Activated T-helper 1 cell treated with Interleukin-2 at 50 U/mL for 16 hours (primary cell): ENCODE measurements at places on chromosomes 5 and 9.

DNA sequence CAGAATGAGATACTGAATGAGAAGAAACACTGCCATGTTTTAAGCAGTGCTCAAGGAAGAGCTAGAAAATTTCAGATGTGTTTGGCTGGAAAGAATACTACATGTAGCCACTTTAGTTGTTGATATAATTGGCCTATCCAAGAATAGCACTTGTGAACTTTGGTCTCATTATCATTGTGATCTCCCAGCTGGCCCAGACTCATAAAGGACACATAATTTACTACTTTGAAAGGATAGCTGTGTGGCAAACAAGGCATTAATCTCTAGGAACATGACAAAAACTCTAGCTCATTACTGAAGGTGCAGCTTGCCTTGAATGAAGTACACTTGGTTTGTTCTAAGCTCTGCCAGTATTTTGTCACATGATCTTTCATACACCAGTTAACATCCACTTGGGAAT is 356.3 kb downstream of the CSNK1G3 start:
- DNase-seq, result no peak

DNA sequence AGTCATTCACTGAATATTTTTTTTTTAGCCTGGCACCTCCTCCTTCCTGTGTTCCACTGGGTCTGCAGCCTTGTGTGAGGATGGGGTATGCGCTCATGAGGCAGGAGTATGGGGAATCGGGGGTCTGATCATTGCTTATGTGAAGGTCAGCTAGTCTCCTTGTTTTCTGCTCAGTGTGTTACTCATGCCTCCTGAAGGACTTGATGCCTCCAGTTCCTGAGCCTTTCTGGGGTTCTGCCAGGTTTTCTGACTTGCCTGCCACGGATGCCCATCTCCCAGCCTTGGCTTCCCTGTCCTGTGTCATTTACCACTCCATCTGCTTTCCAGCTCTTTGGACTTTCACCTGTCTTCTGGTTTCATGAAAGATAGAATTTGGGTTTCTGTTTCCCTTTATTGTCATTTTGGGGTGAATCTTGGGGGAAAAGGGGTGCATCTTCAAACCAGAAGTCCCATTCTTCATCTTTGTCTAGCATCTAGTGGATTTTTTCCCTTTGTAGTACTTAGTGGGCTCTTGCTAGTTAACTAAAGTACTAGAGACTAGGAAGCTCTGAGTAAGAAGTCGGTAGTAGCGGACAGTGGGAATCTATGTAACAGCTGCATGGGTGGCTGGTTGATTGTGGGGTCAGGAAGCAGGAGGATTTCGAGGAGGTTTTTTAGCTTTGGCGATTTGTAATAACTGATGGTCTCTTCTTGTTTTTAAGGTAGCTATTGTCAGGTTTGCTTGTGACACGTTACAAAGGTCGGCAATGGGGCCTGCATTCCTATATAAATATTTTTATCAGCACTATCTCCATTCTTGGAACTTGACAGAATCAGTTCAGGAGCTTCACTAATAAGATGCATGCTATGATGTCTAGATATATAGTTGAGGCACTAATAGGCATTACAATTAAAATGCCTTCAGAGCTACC is 8.2 kb downstream of the OTULIN start:
- no peak for DNase-seq

GRCh38 chr5:20276959-20277263 is 288.9 kb upstream of the CDH18 start:
- no peak for DNase-seq

DNA sequence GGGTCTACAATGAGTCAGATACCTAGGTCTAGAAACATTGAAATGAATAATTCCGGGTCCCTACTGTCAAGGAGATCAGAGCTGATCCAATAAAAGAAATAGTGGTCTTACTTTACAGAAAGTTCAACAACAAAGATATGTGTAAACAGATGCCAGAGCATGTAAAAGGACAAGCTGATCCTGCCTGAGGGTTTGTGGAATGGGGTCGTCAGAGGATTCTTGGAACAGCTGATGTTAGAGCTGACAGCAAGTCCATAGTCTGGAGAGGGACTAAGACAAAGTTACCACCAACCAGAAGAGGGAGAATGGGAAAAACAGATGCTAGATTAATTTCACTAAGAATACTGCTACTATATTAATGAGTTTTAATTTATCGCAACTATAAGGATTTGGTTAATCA is 71.5 kb downstream of the FREM1 start:
- no peak for DNase-seq

GRCh38 chr5:83107692-83108420 is 30.5 kb downstream of the XRCC4 start:
- DNase-seq, result no peak

GRCh38 chr5:177462021-177462670 is 11.3 kb downstream of the DBN1 start:
- DNase-seq, result no peak

GRCh38 chr9:9341203-9341602 is 1271.6 kb downstream of the PTPRD start:
- no peak for DNase-seq

DNA sequence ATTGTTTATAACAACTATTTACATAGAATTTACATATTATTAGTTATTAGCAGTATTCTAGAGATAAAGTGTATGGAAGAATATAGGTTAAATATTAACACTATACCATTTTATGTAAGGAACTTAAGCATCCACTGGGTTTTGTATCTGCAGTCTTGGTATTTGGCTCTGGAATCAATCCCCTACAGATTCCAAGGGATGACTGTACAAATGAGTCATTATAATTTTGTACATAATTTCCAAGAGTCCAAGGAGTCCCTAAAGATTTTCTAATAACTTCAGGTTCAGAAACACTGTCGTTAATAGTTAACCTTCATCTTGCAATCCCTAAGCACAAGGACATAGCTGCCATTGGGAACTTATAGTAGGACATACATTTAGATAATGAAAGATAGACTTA is 254.8 kb upstream of the PDE4D start:
- no peak for DNase-seq

GRCh38 chr9:69293156-69293555 is 31.9 kb upstream of the ENTREP1 start:
- no peak for DNase-seq

- DNase-seq, result no peak
Measured at GRCh38 chr9:7174884-7175283, 417.1 kb downstream of the KDM4C start.

GRCh38 chr9:131013015-131013755 is 4.2 kb downstream of the LAMC3 start:
- no peak for DNase-seq

DNA sequence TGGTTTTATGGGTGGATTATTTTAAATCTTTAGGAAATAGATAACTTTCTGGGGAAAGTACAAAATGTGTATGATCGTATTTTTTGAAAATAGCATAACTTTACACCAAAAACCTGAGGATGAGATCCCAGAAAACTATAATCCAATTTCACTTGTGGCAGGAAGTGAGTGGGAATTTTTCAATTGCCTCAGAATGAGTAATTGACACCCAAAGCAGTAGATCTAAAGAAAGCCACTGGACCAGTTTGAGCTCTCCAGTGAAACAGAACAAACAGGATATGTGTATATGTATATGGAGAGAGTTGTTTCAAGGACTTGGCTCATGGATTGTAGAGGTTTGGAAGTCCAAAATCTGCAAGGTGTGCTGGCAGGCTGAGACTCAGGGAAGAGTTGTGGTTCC is 109.2 kb upstream of the SHB start:
- no peak for DNase-seq

- no peak for DNase-seq
Measured at GRCh38 chr5:151719228-151720000, 32.7 kb upstream of the SPARC start.

DNA sequence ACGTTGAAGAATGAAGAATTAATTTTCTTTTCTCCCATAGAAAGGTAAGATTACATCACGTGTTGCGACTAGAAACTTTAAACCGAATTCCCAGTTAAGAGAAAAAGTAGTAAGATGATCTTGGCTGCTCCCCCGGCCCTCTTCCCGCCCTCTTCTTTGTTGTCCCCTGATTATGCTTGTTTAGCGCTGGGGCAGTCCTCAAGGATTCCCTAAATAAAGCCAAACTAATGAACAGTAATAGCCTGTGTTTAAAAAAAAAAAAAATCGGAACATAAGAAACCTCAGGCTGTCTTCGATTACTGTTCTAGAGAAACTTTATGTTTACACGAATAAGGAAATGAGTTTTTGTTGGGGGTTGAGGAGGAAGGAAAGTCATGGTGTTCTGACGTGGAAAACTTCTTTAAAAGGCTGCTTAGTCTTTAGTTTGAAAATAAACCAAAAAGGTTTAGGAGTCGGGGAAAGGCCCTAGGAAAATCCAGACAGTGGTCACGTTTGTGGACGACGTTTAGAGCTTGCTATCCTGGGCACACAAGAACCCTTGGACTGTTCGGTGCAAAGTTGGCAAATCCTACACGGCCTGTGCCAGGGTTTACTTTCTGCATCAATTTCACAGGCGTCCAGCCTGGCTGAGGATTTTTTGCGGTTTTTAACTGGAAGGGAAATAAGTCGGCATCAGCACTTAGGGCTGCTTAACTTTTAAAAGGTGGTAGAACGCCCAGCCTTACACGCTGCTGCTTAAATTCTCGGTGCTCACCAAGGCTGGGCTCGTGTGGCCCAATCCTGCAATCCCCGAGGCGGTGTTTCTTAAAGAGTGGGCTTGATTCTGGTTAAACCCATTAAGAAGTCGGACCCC is 1.1 kb upstream of the MAT2B start:
- DNase-seq, result peak; percentile 13

- DNase-seq, result no peak
Measured at GRCh38 chr9:137358126-137358525, 56.1 kb upstream of the NRARP start.

DNA sequence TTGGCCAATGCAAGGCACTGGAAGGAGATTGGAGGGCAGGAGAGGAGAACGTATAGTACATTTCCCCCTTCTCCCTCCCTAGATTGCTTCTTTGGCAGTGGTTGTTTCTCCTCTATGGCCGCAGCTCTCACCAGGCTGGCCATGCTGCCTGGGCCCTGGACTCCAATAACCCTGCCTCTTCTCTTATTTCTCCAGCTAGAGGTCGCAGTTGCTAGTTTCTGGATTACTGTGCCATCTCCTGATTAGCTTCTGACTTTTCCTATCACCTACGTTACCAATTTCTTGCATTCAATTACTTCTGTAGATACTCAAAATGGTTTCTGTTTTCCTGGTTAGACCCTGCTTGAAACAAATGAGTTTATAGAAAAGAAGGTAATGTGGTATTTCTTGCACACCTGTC is 2.4 kb upstream of the MACIR start:
- no peak for DNase-seq

GRCh38 chr5:174356536-174356935 is 311.0 kb downstream of the NSG2 start:
- no peak for DNase-seq

DNA sequence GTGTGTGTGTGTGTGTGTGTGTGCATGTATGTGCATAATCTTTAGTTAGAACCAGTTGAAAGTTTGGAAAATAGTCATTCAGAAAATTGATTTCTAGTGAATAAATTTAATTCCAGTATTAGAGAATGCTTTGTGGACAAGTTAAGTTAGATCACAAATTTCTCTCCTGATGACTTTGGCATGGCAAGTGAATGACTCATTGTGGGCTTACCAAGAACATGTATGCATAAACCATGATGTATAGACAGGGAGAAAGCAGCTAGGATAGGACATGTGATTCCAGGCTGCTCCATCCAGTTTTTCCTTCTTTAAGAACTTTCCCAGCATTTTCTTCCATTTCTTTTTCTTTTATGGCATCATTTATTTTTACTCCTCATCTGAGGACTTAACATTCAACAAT is 85.7 kb upstream of the SGCD start:
- no peak for DNase-seq

DNA sequence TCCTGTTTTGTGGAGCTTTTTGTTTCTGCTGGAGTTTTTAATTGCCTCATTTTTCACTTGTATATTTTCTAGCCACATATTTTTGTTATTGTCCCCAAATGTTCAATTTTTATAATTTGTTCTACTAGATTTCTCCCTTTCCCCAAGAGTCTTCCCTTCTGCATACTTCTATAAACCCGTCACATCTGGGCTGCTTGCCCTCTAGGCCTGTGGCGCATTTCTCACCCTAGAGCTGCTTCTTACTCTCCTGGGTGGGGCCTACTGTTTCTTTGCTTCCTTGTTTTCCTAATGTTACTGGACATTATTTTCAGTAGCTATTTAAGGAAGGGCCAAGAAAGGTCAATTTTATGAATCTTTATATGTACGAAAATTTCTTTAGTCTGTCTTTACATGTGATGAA is 51.5 kb downstream of the NXNL2 start:
- DNase-seq, result no peak

GRCh38 chr9:132401824-132402223 is 4.8 kb downstream of the TTF1 start:
- no peak for DNase-seq

DNA sequence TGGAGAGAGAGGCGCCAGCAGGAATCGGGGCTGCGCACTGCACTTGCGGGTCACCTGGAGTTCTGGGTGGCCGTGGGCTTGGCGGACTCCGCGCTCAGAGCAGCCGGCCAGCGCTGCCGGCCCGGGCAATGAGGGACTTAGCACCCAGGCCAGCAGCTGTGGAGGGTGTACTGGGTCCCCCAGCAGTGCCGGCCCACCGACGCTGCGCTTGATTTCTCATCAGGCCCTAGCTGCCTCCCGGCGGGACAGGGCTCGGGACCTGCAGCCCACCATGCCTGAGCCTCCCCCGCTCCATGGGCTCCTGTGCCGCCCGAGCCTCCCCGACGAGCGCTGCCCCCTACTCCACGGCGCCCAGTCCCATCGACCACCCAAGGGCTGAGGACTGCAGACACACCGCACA is 325.6 kb downstream of the ACTL7B start:
- DNase-seq, result no peak
